GM23248 (cell line): ENCODE measurements at places on chromosomes 7 and 10. TPM values are rescaled to one million over a fixed set of nuclear protein-coding genes. Genes with fewer than 3 reads are reported as not detected.

DNA sequence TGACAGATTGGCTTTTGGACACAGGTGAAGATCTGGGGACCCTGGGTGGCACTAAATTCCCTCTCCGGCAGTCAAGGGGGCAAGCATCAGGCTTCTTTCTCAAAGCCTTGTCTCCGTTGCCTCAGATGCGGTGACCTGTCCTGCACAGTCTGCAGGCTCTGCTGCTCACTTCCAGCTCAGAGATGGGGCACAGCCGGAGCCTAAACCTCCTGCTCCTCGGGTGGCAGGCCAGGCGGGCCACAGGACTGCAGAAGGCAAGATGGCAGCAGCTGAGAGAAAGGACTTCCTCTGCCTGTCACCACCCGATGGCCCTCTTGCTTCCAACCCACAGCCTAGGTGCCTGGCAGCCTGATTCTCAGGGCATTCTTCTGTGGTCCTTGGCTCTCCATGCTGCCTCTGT lies 44.4 kb downstream of the ZC3HC1 start:
- no peak for DNase-seq

DNA sequence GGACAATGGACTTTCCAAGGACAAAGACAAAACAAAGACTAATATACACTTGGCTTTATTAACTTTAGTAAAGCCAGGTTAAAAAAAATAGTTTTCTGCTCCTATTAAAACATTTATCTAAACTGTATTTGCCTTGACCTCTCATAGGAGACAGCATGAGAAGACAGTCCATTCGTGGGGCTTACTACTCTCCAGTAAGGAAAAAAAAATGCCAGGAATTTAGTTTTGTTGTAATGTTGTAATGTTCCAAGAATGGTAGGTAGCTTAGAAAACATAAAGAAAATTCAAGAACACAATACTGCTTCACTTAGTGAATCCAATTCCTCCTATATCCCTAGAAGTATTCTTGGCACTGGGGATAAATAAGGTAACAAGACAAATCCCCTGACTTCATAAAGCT lies 81.7 kb downstream of the KMT2C start:
- peak; percentile 64 for DNase-seq

MYO1G gene
- total RNA-seq: not detected in 2 replicates

GRCh38 chr7:71937840-71938371 lies 474.2 kb downstream of the CALN1 start:
- DNase-seq: no peak

DNA sequence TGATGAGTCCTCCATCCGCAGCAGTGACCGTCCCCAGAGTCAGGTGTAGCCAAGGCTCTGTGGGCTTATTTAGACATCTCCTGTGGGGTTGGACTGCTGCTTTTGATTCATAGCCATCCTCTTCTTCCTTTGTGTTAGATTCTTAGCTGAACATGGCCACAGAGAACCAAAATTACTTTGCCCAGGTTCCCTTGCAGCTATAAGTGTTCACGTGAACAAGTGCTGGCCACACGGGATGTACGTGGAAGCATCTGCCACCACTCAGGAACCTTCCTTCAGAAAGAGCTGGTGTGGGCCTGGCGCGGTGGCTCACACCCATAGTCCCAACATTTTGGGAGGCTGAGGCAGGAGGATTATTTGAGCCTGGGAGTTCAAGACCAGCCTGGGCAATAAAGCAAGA lies 49.1 kb downstream of the TMEM209 start:
- no peak for DNase-seq

- DNase-seq: peak; percentile 39
These were observed 80.7 kb upstream of the DUSP5 start for GRCh38 chr10:110416776-110417711.
